Type B pancreatic cell (in vitro differentiated cells): ENCODE measurements at places on chromosomes 3 and 15. TPM values are rescaled to one million over a fixed set of nuclear protein-coding genes. Genes with fewer than 3 reads are reported as not detected.
A peak's percentile ranks its signal among the peaks of the same experiment; 100 is the strongest.

DNA sequence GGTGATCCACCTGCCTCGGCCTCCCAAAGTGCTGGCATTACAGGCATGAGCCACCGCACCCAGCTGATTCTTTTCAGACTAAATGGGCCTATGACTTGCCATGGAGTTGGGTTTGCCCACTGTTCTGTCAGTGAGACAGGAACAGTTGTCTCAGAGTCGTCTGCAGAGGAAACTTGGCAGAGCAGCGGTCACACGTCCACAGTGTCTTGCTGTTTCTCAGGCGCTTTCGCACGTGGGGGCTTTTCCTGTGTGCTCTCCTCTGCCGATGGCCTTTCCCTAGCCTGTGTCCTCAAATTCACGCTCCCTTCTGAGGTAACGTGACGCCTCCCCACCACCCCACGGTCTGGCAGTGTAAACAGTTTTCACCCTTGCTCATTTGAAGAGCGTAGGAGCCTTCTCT, 11.3 kb downstream of the TMEM44 start:
- peaks cover 14% of the 10 kb centered on the region for H3K4me1 ChIP-seq
- DNase-seq: no peak
- no peaks in the 10 kb centered on the region for H3K27me3 ChIP-seq
- H3K36me3 ChIP-seq: peaks cover 6% of the 10 kb centered on the region
- H3K27ac ChIP-seq: no peak overlapping the region

DNA sequence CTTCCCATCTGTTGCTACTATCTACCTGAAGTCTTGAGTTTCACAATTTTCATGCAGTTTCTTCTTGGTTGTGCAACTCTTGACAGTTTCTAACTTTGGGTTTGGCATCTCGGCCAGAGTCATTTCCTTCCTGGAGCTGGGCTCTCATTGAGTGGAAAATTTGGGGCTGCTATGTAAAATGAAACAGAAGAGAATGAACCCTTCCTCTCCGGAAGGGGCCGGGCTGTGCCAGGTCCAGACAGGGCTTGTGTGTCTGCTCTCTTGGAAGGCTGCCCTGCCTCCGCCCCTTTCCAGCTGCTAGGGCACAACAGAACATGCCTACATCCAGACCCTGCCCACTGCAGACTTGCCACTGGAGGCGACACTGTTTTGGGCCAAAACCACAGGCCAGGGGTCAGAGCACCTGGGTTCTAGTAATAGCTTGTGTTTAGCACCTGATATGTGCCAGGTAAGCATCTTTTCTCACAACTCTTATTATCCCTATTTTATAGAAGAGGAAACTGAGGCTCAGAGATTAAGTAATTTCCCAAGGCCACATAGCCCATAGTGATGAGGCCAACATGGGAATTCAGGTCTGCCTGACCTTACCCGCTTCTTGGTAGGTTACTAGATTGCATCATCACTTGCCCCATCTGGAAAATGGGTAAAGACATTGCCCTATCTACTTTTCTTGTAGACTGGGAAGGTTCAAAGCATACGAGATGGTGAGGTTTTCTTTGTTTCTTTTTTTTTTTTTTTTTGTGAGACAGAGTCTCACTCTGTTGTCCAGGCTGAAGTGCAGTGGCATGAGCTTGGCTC, 25.0 kb downstream of the IRAK2 start:
- H3K4me3 ChIP-seq: no peak overlapping the region
- no peaks in the 10 kb centered on the region for H3K27me3 ChIP-seq
- DNase-seq: no peak
- peaks cover 29% of the 10 kb centered on the region for H3K4me1 ChIP-seq
- H3K27ac ChIP-seq: no peak overlapping the region

Gene CFAP100
- 4.3 TPM in 1 of 2 replicates, not detected in the other for total RNA-seq

Gene FEZF2
- total RNA-seq: 0.24 TPM in 1 of 2 replicates, not detected in the other

DNA sequence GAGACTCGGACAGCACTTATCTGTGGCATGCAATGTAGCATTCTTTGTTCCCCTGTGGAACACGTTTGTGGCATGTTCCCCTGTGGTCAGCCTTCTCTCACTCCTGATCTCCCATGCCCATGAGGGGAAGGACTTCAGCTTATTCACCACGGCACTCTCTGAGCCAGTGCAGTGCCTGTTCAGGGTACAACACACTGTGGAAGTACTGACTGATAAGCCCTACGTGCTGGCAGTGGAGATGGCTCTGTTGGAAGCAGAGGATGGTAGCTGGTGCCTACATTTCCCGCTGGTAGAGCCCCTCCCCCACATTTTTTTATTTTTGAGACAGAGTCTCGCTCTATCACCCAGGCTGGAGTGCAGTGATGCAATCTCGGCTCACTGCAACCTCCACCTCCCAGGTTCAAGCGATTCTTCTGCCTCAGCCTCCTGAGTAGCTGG, 43.5 kb upstream of the ETV5 start:
- H3K27me3 ChIP-seq: no peaks in the 10 kb centered on the region
- no peaks in the 10 kb centered on the region for H3K4me1 ChIP-seq
- H3K4me3 ChIP-seq: no peak overlapping the region
- no peak overlapping the region for H3K27ac ChIP-seq

DNA sequence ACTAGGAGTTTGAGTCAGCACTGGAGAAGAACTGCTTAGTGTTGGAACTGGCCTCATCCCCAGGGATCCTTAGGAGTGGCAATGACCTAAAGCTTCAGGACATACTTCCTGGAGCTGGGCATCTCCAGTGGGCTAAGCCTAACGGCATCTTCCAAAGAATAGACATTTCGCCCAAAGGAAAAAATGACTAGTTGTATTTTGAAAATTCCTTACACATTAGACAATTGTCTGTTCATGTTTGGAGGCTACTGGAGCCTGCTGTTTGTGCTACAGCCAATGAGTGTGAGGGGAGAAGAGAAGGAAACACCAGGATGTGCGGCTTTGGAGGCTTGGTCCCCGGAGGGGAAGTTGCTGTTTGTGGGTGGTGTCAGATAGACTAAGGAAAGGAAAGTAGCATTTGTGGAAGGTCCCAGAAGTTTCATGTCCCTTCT, 77.6 kb downstream of the POLR2M start:
- peaks cover 4% of the 10 kb centered on the region for H3K36me3 ChIP-seq
- H3K27ac ChIP-seq: no peak overlapping the region
- H3K4me3 ChIP-seq: no peak overlapping the region
- DNase-seq: no peak
- peaks cover 5% of the 10 kb centered on the region for H3K4me1 ChIP-seq

GRCh38 chr3:140770977-140771667, 93.3 kb downstream of the TRIM42 start:
- peaks cover 3% of the 10 kb centered on the region for H3K27me3 ChIP-seq
- H3K4me3 ChIP-seq: no peak overlapping the region
- no peak for DNase-seq

DNA sequence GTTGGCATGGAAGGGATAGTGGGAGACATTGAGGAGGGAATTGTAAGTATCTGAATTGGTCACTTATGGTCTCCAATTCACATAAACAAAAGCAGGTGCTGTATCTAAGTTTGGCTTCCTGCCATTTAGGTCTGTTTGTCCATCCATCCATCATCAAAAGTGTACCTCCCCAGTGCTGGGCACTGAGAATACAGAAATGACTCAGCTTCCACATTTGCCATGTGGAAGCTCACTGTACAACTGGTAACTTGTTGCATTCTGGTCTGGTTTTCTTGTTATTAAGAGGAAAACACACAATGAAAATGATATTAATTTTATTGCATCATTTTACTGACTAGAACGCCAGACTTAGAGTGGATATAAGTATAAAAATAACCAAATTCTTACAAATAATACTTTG, 30.9 kb upstream of the MUC13 start:
- H3K27me3 ChIP-seq: no peaks in the 10 kb centered on the region
- H3K4me1 ChIP-seq: peaks cover 8% of the 10 kb centered on the region
- no peak overlapping the region for H3K27ac ChIP-seq
- no peak for DNase-seq
- no peaks in the 10 kb centered on the region for H3K36me3 ChIP-seq

DNA sequence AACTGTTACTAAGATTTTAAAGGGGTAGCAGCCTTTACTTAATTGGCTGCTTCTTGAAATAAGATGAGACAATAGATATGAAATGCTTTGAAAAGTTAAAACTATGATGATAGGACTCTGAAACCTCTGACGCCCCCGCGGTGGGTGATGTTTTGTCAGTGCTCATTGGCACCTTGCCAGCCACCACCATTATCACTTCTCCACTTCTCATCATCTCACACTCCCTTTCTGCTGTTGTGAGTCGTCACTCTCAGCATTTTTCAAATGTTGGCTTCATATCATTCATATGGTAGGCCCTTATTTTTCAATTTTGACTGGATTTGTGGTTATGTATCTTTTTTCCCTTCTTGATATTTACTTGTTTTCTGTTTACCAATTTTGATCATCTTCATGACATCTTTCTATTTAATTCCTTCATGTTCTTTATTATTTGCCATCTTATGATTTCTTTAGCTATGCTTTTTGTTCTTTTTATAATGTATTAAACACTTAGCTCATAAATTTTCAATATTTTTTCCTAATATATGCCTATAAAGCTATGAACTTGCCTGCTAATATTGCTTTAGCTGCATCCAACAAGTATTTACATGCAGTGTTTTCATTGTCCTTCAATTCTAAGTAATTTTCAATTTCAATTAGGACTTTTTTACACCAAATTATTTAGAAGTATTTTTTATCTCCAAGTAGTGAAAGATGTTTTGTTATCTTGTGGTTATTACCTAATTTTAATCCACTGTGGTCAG, 30.3 kb upstream of the SKOR1 start:
- H3K4me1 ChIP-seq: peaks cover 25% of the 10 kb centered on the region
- no peak overlapping the region for H3K4me3 ChIP-seq
- no peaks in the 10 kb centered on the region for H3K27me3 ChIP-seq

DNA sequence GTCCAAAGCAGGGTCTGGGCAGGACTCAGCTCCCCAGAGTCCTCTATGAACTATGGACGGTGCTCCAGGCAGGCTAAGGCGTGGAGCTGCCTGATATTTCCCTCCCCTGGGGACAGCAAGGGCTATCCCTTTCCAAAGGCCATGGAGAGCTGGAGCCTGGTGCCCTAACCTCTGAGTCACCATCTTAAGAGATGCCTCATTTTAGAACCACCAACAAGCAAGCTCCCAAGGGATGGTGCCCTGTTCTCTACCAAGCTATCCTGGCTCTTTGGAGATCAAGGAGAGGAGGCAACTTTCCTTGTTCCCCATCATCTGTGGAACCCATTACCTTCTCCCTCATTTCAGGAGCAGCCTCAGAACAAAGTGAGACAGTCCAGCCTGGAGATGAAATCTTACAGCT, 15.7 kb downstream of the STARD5 start:
- DNase-seq: no peak
- H3K4me1 ChIP-seq: peaks cover 14% of the 10 kb centered on the region
- H3K27ac ChIP-seq: no peak overlapping the region
- peaks cover 11% of the 10 kb centered on the region for H3K36me3 ChIP-seq
- no peak overlapping the region for H3K4me3 ChIP-seq

- H3K36me3 ChIP-seq: no peaks in the 10 kb centered on the region
- H3K4me1 ChIP-seq: peaks cover 18% of the 10 kb centered on the region
- peak overlapping the region; percentile 93 for H3K4me3 ChIP-seq
- DNase-seq: no peak
These were observed 989 bp upstream of the VGLL3 start for GRCh38 chr3:86991840-86992435.

Gene GRIP2
- total RNA-seq: 2.7 and 5.6 TPM in 2 replicates

Gene HCLS1
- total RNA-seq: 5.9 and 6.0 TPM in 2 replicates

Gene POLQ
- 6.2 and 12.2 TPM in 2 replicates for total RNA-seq

Gene WWTR1
- 45.4 and 65.0 TPM in 2 replicates for total RNA-seq
